DMS79 (cell line): ENCODE measurements at places on chromosomes 4 and X.
A peak's percentile ranks its signal among the peaks of the same experiment; 100 is the strongest.

DNA sequence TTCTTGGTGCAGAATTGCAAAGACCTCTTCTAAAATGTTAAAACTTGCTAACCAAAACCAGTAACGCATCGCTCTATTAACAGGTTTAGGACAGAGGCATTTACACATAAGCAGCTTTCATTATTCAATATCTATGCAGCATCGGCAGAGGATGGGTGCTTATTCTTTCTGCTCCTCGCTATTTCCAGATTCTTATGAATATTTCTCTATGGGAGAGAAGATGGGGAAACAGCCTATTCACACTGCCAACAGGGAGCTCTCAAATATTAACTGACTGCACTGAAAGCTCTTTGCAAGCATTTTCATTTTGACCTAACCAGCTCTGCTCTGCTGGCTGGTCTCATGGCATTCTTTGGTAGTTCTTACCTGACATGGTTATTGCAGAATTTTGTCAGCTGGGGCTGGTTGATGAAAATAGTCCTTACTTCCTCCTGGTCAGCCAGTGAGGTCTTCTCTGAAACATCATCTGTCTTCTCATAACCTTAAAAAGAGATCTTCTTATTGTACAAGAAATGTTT is 30.2 kb downstream of the ATP8A1 start:
- DNase-seq = no peak

DNA sequence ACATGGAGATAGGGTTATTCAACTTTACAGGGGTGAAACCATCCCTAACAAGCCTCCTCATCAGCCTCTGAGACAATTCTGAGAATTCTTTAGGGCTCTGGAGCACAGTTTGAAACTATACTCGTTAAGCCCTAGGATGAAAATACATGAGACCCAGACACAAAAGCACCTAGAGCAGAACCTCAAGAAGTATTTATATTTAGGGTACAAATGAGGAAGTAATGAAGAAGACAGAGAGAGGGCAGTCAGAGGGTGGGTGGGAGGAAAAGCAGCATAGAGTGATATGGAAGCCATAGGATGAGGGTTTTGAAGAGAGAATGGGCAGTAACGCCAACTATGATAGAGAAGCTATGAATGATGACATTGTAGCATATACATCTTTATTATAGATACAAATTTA is 250.3 kb downstream of the DCLK2 start:
- DNase-seq = no peak

DNA sequence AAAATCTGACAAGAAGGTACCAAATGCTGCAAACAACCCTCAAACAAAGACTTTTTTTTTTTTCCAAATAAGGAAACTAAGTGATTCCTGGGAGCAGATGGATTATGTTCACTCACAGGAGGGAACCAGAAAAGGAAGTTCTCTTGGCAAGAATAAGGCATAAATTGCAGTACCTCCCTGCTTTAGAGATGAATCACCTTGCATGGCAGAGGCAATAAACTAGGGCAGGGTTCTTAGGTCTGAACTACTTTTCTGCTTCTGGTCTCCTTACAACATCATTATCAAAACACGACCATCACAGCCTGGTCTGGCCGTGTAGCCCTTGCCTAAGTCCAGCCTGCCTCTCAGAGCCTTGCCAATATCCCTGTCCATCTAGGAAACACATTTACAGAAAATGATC is 6.3 kb downstream of the TMEM31 start:
- DNase-seq = no peak

- DNase-seq = no peak
Measured at GRCh38 chr4:152363086-152363485, 172.8 kb downstream of the FBXW7 start.

DNA sequence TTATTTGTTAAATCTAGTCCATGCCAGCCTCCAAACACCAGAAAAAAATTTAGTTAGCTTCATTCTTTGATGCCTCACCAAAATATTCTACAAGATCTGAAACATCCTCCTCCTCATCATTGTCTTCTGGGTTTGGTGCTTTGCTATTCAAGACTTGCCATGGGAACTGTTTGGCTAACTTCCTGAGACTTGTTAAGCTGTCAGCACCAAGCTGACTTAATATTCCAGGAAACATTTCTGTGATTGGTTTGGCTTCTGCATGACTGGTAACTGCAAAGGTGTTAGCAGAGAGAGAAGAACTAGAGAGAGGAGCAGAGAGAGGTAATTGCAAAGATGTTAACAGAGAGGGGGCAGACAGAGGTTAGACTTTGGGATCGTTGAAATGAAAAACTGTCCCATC is 101.3 kb downstream of the PALLD start:
- no peak for DNase-seq

DNA sequence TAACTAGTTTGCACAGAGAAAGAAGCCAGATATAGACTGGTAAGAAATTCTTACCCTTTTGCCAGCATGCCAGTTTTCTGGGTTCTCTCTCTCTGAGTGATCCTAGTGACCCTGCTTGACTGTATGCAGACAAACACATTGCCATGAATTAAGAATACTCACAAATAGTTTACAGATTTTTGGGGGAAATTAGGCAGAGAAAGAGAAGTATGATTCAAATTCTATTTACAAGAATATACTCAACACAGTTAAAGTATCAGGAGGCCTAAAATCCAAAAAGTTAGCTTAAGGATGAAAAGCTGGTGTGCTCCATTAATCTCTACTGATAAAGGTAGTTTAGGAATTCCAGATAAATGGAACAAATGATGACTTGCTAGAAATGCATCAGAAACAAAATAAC is 18.4 kb downstream of the MOB1B start:
- DNase-seq = no peak

DNA sequence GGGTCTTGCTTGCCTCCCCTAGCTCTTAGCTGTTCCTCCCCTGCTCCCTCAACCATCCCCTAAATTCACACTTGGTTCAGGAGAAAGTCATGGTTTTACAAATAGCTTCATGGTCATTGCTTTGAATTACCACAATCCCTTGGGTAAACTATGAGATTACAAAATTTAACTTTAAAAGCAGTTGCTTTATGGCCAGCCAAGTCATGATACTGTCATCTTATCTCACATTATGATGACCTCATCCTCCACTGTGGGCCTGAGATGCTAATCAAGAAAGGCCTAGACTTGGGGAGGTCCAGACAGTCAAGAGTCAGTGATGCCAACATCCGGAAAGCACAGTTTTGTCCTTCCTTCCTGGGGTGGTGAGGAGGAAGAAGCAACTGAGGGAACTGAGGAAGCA is 10.5 kb upstream of the FGF16 start:
- DNase-seq = no peak

DNA sequence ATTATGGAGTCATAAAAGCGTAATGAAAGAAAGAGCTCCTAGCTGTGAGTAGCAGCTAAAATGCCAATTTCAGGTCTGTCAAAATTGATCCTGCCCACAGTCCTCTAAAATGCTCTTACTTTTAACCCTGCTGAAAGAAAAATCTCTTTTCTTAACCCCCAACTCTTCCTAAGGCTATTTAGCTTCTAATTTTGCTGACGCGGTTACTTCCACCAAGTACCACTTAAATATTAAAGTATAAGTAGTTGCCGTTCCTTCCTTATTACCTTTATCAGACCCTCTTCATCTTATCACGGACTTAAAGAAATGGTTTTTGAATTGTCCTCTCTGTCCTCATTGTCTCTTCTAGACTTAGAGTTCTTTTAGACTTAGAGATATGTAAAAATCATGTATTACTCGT is 272.2 kb downstream of the FRMPD4 start:
- DNase-seq = no peak

GRCh38 chr4:149065753-149066152 is 623.5 kb upstream of the NR3C2 start:
- DNase-seq = no peak

DNA sequence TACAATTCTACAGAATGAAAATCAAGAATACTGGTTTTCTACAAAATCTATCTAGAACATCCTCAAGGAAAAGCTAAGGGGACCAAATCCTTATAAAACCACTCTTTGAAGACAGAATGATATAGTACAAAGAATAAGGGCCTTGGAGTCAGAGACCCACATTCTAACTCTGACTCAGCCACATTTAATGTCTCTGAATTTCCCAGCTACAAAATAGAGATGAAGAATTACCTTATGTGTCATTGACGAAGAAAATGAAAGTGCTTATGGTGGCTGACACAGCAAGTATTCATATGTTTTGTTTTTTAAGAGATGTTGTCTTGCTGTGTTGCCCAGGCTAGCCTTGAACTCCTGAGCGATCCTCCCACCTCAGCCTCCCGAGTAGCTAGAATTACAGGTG is 35.9 kb upstream of the CXorf38 start:
- DNase-seq = no peak

- no peak for DNase-seq
Measured at GRCh38 chrX:150621652-150622051, 53.2 kb downstream of the MTM1 start.

- DNase-seq = no peak
Measured at GRCh38 chr4:25233194-25233593, 639 bp upstream of the PI4K2B start.

DNA sequence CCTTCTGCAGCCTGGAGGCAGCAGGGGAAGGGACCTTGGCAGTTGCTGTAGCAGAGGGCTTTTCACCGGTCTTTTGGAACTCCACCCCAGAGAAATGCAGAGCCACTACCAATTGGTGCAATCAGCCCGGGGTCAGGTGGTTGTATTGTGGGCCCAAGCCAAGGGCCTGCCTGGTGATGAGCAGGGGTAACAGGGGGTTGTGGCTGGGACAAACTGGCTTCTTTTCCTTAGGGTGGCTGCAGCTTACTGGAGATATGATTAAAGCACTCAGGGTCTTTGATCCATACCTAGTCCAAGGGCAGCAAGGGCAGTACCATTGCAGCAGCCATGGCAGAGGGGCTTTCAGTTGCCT is 28.1 kb downstream of the ENPEP start:
- DNase-seq = no peak

DNA sequence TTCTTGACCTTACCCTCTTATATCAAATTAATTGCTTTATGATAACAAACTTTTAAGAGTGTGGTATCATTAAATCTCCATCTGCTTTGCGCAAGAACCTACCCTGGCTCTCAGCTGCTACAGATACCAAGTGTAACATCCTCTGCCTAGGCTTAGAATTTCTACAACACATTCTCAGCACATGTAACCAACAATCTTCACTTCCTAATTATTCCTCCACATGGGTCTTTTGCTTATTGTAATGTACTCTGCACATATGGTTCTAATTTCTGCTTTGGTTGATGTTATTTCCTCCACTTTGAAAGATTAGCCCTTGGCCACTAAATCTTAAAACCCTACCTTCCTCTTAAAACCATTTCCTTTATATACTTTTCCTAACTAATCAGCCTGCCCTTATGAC is 242.4 kb downstream of the ARHGAP24 start:
- DNase-seq = no peak

DNA sequence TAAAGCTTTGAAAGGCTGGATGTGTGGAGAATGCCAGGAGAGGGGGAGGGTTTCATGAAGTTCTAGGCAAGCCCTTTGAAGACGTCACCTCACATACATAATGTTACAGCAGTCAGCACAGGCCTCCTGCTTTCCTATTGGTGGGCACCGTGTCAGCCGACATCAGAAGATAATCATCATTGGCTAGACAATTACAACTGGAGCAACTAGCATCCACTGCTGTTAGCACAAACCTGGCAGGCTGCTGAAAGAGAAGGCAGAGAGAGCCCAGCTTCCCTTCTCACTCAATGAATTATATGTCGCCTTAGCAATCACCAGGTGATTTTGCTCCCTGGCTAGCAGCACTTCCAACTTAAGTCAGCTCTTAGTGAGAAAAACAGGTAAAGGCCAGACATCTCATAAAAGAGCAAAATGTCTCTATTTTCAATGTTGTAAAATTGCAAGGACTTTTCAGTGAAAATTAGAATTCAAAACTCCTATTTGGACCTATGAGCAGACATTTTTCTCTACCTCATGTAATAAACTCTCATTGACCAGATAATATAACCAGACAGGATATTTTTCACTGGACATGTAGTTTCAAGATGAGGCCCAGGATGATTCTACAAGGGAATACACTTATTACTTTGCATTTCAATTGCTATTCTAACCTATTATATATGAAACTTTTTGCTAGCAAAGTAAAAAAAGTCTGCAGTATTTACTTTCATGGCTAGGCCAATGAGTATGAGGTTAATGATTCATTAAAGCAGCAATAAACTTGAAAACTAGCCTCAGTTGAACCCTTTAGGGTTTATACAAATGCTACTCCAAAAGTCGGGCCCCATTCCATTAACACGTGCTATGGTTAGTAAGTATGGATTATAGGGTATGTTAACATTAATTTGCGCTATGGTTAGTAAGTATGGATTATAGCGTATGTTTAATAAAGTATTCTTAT is 4.3 kb downstream of the ELOVL6 start:
- DNase-seq = no peak

DNA sequence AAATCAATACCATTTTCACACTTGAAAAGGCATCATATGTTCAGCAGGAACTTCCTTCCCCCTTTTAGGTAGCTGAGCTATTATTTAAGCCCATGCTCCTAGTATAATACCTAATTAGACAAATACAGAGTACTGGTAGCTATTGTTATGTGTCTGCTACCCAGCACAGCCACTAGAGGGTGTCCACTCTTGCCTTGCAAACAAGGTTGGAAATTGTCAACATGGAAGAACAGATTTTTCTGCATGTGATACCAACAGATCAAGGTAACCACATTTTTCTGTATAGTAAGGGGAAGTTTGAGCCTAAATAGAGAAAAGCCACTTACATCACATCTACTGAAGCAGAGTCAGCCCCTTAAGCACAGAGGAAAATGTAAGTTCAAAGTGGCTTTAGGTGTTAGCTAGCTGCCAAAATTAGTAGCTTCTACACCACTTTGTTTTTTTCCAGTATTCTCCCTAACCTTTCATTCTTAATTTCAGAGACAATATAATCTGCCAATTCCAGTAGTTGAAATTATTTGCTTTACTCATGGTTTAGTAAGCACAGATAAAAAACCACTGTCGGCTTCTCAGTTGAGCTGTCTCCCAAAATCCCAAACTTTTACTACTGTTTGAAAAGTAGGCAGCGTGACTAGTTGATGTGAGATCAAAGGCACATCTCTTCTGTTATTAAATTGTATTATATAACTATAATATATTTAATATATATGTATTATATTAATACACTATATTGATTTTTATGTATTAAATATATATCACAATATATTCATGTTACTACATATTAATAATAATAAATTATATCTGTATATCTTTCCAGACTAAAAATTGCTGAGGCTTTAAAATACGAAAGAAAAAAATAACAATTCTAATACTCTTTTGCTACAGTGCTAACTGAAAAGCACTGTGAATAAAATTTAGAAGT is 38.2 kb downstream of the EDNRA start:
- no peak for DNase-seq

DNA sequence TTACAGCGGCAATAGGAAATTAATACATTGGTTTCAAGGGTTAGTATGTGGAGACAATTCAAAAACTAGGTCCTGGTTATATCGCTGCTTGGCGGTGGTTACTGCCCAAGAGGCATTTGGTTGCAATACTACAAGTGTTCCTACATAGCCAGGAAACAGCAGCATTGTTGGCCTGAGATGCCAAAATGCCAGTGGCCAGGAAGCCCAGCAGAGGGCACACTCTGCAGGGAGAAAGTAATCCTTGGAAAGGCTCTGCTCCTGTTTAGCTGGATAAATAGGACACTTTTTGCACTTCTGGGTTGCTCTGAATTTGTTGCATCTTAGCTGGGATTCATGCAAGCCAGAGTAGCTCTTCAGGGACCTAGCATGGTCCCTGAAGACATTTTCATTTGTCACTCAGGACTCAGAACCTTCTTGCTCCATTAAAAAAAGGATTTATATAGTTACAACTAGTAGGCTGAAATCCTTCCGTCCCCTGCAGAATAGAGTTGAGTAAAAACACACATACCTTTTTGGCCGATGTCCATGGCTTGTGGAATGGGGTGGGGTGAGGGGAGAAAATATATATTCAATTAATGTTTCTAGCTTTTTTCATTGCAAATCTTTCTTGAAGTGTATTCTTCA is 8.1 kb upstream of the GPR119 start:
- peak; percentile 9 for DNase-seq

- no peak for DNase-seq
Measured at GRCh38 chrX:136046295-136047015, 61.2 kb downstream of the SLC9A6 start.
